ENCODE measurements at places on chromosomes 7 and 10.

GRCh38 chr10:29446327-29446726 is 157.5 kb downstream of the LYZL1 start:
- DNase-seq, result no peak

DNA sequence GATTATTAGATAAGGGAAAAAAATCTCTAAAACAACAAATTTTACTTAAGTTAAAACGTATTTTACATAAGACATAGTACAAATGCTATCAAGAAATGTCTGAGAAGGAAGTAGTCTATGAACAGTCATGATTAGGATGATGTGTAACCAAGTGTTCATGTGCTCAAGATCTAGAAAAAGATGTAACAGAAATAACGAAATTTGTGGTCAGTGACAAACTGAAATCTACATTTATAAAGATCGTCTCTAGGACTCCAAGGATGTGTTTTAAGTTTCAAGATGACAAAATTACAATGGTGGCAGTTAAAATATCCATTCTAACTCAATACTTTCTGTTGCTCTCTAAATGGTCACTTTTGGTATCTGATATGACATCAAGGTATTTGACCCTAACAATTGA is 17.2 kb downstream of the PPP3CB start:
- no peak for DNase-seq

GRCh38 chr7:134736381-134736780 is 43.1 kb upstream of the CALD1 start:
- no peak for DNase-seq

GRCh38 chr7:38512704-38513103 is 118.5 kb downstream of the AMPH start:
- DNase-seq, result no peak

DNA sequence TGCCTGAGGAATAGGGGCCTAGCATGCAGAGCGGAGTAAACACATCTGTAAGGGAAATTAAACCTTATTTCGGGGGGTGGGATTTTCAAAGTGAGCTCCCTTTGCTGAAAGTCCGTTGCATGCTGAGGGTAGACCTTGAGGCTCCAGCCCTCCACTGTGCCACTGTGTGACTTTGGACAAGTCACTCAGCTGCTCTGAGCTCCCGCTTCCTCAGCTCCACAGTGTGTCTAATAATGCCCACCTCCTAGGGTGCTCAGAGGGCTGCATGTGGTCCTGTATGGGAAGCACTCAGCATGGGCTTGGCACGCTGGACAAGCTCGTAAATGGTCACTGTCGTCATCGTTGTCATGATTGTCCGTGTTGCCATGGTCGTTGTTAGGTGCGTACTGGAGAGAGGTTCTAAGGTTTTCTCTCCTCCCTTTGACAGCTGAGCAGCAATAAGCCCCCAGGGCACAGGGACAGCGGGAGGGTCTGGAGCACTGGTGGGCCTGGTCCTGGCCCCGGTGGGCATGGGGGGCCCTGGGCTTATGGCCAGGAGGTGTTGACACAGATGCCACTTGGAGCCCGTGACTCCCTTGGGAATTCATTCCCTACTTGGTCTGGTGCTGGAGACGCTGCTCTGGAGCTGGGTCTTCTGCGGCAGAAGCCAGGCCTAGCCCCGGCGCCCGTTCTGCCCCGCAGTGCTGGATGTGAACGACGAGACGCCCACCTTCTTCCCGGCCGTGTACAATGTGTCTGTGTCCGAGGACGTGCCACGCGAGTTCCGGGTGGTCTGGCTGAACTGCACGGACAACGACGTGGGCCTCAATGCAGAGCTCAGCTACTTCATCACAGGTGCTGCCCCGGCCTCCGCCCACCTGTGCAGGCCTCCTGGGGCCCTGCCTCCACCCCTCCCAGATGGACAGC is 13.1 kb downstream of the C10orf105 start:
- no peak for DNase-seq

GRCh38 chr10:123613346-123613850 is 52.8 kb upstream of the GPR26 start:
- no peak for DNase-seq

DNA sequence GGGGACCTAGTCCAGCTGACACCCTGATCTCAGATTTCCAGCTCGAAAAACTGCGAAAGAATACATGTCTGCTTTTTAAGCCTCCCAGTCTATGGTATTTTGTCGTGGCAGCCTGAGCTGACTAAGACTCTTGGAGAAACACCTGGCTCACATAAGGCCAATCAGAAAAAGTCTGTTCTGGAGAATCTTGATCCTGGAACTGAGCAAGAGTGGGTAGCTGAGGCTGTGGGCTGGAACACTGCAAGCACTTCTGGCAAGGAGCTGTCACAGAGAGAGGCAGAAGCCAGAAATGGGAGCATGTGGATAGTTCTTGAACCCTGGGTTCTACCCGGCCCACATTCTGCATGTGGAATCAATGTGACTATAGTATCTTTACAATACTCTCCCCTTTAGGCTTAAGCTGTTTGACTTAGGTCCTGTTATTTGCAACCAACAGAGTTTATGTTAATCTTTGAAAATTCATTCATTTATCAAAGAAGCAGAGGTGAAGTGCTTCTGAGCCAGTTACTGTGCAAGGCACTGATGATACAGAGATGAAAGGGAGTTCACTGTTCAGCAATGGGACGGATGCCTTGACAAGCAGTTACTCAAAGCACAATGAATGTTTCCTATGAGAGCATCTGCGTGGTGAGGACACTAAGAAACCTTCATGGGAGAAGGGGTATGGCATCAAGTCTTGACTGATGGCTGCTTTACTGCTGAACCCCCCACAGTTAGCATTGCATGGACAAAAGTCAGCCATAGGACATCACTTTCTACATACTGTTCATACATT is 4.4 kb upstream of the C10orf90 start:
- DNase-seq, result no peak

- DNase-seq, result no peak
Observed at GRCh38 chr7:139829025-139829774, at the start of gene TBXAS1. Gene TBXAS1 (plus strand): TSS chr7:139829264. CDS start chr7:139829391, 127 bp downstream.

GRCh38 chr10:79093658-79094411 is 25.1 kb downstream of the ZMIZ1 start:
- no peak for DNase-seq

DNA sequence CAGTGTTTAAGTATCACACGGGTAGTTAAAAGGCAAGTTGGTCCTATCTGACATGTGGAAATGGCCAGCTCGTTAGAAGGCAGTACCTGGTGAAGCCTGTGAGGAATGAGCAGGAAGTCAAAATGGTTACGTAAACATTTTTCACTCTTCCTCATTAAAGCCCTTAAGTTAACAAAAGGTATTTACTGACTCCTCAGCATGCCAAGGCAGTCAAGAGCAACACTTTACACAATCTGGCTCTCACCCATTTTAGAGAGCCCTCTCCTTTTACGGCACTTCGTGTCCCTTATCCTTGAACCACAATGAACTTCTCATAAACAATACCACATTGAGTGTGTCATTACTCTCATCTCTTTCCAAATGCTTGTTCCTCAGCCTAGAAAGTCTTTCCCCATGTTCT is 11.0 kb upstream of the RSBN1L start:
- DNase-seq, result peak; percentile 59
